ENCODE measurements at places on chromosomes 3 and 15. TPM values are rescaled to one million over a fixed set of nuclear protein-coding genes. Genes with fewer than 3 reads are reported as not detected.

Gene PLS1
- 5.7 TPM for total RNA-seq

Gene CMTM8
- total RNA-seq, result 11.6 TPM

Gene TRAT1
- 20.7 TPM for total RNA-seq

Gene EFHB
- 0.57 TPM for total RNA-seq

Gene ZNF860
- total RNA-seq, result 0.19 TPM

Gene CPNE4
- not detected for total RNA-seq

Gene U2SURP
- total RNA-seq, result 178 TPM

Gene PRR20G
- not detected for total RNA-seq

Gene NEIL1
- 9.8 TPM for total RNA-seq

Gene PTX3
- 0.10 TPM for total RNA-seq

Gene GOLGA6L7
- not detected for total RNA-seq

All from activated CD4-positive, alpha-beta memory T cell treated with anti-CD3 and anti-CD28 coated beads for 36 hours (primary cell).